ENCODE measurements at places on chromosomes 16 and 17.

DNA sequence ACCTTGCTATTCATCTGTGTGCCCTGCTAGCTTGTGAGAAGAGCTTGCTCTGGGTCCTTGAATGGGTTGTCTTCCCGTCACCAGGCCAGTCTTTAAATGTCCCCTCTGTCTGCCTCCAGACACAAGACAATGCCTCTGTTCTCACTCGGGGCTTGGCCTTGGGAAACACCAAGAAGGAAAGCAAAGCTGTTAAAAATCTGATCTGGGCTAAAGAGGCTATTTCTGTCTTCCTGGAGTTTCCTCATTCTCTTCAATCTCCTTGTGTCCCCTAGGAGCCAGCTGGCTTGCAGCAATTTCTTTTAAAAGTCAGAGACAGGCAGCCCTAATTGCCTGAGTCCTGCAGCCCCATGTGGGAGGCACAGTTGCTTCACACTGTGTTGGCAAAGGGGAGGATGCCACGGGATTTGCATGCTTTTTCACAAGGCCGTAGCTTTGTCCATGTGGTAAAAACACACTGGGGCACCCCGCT, 2.5 kb downstream of the DNAI2 start:
- DNase-seq, result no peak

DNA sequence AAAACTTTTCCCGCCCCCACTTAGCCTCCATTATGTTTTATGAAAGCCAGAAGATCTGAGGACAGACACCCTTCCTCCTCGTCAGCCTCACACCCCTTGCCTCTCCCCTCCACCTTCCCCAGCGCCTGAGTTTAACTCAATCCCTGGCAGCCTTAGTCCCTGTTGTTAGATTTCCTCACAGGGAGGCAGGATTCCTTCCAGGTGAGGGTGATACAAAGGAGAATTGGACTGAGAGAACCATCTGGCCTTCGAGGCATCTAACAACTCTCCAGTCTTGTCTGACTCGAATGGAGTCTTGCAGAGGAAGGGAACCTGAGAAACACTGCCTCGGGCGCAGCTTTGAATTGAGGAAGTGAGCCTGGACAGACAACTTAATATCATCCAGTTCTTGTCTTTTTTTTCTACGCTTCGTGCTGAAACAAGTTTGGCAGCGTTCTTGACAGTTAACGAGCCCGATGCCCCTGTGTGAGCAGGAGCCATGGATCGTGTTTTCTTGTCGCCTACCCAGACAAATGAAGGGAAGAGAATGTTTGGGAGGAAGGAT, 1.3 kb upstream of the ZNF768 start:
- no peak for DNase-seq

- DNase-seq, result no peak
Observed at GRCh38 chr17:79793924-79794304, 3.0 kb downstream of the CBX8 start.

DNA sequence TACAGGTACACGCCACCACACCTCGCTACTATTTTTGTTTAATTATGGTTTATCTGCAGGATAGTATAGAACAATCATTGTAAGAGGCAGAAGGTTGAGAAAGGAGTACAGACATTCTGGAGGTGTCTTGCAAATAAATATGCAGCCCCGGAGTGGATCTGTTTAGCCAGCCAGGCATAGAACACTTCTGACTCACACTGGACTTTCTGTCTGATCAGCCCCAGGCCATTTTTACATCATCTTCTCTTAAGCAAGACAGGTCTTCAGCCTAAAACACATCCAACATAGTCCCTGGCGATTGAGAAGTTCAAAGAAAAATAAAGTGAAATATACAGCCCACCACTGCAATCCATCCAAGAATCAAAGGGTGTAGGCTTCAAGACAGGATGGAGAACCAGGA, 81.4 kb downstream of the XYLT1 start:
- no peak for DNase-seq

DNA sequence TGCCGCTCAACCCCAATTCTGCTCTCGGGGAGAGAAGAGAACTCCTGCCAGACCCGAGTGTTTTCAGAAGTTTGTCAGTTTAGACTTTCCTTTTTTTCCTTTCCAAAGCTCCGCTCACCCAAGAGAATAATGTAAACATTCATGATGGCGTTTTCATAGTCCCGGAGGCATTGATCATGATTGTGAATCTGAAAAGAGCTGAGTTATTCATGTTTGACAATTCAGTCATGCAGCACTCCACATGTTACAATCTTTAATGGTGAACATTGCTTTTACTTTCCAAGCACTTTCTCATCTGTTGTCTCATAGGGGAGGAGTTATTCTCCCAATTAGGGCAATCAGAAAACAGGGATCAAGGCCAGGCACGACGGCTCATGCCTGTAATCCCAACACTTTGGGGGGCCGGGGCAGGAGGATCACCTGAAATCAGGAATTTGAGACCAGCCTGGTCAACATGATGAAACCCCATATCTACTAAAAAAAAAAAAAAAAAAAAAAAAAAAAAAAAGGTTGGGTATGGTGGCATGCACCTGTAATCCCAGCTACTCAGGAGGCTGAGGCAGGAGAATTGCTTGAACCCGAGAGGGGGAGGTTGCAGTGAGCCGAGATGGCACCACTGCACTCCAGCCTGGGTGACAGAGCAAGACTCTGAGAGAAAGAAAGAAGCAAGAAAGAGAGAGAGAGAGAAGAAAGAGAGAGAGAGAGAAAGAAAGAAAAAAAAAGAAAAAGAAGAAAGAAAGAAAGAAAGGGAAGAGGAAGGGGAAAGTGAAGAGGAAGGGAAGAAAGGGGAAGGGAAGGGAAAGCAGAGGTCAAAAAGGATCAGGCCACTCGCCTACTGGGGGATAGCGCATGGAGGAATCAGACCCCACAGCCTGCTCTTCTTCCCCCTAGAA, 70.0 kb upstream of the TNRC6C start:
- DNase-seq, result no peak

DNA sequence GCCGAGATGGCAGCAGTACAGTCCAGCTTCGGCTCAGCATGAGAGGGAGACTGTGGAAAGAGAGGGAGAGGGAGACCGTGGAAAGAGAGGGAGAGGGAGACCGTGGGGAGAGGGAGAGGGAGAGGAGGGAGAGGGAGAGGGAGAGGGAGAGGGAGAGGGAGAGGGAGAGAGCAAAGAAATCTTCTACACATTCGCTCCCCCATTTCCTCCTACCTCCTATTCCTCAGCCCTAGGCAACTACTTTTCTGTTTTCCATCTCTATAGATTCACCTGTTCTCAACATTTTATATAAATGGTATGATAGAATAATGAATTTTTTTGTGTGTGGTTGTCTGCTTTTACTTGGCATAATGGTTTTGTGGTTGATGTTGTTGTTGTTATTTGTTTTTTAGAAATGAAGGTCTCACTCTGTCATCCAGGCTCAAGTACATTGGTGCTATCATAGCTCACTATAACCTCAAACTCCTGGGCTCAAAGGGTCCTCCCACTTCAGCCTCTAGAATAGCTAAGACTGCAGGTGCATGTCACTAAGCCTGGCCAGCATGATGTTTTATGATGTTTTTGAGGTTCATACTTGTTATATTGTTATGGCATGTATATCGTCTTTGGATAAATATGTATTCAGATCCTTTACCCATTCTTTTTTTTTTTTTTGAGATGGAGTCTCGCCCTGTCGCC, 6.0 kb upstream of the PRPF8 start:
- DNase-seq, result no peak

Data from central memory CD4-positive, alpha-beta T cell (primary cell).